ENCODE measurements at places on chromosomes 5 and 9.

GRCh38 chr9:128292009-128292408 is 15.9 kb downstream of the SWI5 start:
- no peaks in the 10 kb centered on the region for H3K27me3 ChIP-seq
- H3K36me3 ChIP-seq = peaks cover 3% of the 10 kb centered on the region
- no peak for DNase-seq
- no peak overlapping the region for H3K4me3 ChIP-seq
- no peak overlapping the region for H3K27ac ChIP-seq
- no peaks in the 10 kb centered on the region for H3K4me1 ChIP-seq

- no peak overlapping the region for H3K4me3 ChIP-seq
- H3K27me3 ChIP-seq = no peaks in the 10 kb centered on the region
- no peaks in the 10 kb centered on the region for H3K4me1 ChIP-seq
Measured at GRCh38 chr5:109750463-109750862, 60.7 kb downstream of the MAN2A1 start.

GRCh38 chr9:73923796-73924195 is 573.3 kb upstream of the RORB start:
- H3K27me3 ChIP-seq = no peaks in the 10 kb centered on the region
- H3K36me3 ChIP-seq = no peaks in the 10 kb centered on the region
- no peak for DNase-seq
- no peaks in the 10 kb centered on the region for H3K4me1 ChIP-seq

- no peak overlapping the region for H3K4me3 ChIP-seq
- H3K27ac ChIP-seq = no peak overlapping the region
- no peaks in the 10 kb centered on the region for H3K36me3 ChIP-seq
Measured at GRCh38 chr5:151171529-151171928, 13.9 kb upstream of the ANXA6 start.

- H3K36me3 ChIP-seq = no peaks in the 10 kb centered on the region
- H3K27ac ChIP-seq = peak overlapping the region; percentile 83
- no peaks in the 10 kb centered on the region for H3K4me1 ChIP-seq
- peak overlapping the region; percentile 54 for H3K4me3 ChIP-seq
- no peaks in the 10 kb centered on the region for H3K27me3 ChIP-seq
- no peak for DNase-seq
Measured at GRCh38 chr5:56480078-56480704, 247.1 kb upstream of the ANKRD55 start.

DNA sequence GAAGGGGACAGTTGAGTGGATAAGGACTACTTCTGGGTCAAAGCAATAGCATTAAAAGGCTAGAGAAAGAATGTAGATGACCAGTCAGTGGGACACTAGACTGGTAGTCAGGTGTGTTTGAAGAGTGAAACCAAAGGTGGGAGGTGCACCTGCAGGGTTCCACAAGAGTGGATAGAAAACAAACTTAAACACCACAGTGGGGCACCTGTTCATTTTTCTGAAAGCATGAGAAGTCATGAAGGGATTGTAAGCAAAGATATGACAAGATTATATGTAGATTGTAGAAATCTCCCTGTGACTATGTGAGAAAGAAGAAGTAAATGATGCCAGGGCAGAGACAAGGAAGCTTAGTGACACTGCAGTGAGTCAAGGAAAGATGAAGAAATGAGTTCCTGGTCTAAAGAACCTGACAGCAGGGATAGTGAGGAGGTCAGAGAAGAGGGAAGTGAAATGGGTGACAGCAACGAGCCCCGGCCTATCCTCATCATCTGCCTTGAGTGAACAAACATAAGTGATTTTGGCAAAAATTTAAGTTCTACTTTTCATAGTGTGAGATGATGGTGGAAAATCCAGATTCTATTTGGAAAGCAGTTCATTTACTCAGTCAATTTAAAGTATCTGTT is 296.9 kb downstream of the TLE4 start:
- no peaks in the 10 kb centered on the region for H3K27me3 ChIP-seq
- H3K4me3 ChIP-seq = no peak overlapping the region
- DNase-seq = no peak
- H3K36me3 ChIP-seq = no peaks in the 10 kb centered on the region

GRCh38 chr5:177428574-177429217 is 2.2 kb downstream of the GRK6 start:
- peaks cover 13% of the 10 kb centered on the region for H3K36me3 ChIP-seq
- no peak overlapping the region for H3K4me3 ChIP-seq
- H3K27me3 ChIP-seq = no peaks in the 10 kb centered on the region
- DNase-seq = no peak
- peaks cover 3% of the 10 kb centered on the region for H3K4me1 ChIP-seq
- no peak overlapping the region for H3K27ac ChIP-seq

DNA sequence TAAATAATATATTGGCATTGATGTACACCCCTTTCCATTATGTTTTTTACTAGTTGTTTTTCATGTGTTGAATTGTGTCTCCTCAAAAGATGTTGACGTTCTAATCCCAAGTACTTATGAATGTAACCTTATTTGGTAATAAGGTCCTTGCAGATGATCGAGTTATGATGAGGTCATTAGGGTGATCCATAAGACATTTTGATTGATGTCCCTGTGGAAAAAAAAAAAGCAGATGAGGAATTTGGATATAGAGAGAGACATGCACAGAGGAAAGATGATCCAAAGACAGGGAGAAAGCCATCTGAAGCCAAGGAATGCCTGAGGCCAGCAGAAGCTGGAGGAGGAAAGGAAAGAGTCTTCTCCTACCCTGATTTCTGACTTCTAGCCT is 632.7 kb downstream of the TLR4 start:
- no peaks in the 10 kb centered on the region for H3K36me3 ChIP-seq
- no peak overlapping the region for H3K4me3 ChIP-seq
- no peaks in the 10 kb centered on the region for H3K27me3 ChIP-seq
- H3K4me1 ChIP-seq = no peaks in the 10 kb centered on the region
- no peak for DNase-seq
- H3K27ac ChIP-seq = no peak overlapping the region

GRCh38 chr9:19493174-19493811 is 84.5 kb downstream of the ACER2 start:
- H3K4me3 ChIP-seq = no peak overlapping the region
- peak; percentile 16 for DNase-seq
- no peaks in the 10 kb centered on the region for H3K36me3 ChIP-seq
- no peaks in the 10 kb centered on the region for H3K27me3 ChIP-seq
- H3K4me1 ChIP-seq = no peaks in the 10 kb centered on the region
- H3K27ac ChIP-seq = no peak overlapping the region

- no peaks in the 10 kb centered on the region for H3K27me3 ChIP-seq
- no peaks in the 10 kb centered on the region for H3K4me1 ChIP-seq
- H3K36me3 ChIP-seq = no peaks in the 10 kb centered on the region
- no peak overlapping the region for H3K27ac ChIP-seq
Measured at GRCh38 chr5:32734827-32735378, 23.8 kb downstream of the NPR3 start.
